ENCODE measurements at places on chromosomes 4 and X.
A peak's percentile ranks its signal among the peaks of the same experiment; 100 is the strongest.

- DNase-seq, result no peak
These were observed 78.1 kb upstream of the HPGD start for GRCh38 chr4:174600391-174600790.

DNA sequence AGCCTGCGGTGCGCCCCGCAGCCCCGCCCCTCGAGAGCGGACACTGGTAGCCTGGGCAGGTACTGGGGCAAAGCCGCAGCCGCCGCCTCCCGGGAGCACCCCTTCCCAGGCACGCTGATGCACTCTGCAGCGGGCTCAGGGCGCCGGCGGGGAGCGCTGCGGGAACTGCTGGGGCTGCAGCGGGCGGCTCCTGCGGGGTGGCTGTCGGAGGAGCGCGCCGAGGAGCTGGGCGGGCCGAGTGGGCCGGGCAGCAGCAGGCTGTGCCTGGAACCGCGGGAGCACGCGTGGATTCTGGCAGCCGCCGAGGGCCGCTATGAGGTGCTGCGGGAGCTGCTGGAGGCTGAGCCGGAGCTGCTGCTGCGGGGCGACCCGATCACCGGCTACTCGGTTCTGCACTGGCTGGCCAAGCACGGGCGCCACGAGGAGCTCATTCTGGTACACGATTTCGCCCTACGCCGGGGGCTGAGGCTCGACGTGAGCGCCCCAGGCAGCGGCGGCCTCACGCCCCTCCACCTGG, 401 bp downstream of the SOWAHD start:
- DNase-seq, result peak; percentile 18

GRCh38 chr4:16416601-16417000, 190.3 kb upstream of the TAPT1 start:
- DNase-seq, result no peak

DNA sequence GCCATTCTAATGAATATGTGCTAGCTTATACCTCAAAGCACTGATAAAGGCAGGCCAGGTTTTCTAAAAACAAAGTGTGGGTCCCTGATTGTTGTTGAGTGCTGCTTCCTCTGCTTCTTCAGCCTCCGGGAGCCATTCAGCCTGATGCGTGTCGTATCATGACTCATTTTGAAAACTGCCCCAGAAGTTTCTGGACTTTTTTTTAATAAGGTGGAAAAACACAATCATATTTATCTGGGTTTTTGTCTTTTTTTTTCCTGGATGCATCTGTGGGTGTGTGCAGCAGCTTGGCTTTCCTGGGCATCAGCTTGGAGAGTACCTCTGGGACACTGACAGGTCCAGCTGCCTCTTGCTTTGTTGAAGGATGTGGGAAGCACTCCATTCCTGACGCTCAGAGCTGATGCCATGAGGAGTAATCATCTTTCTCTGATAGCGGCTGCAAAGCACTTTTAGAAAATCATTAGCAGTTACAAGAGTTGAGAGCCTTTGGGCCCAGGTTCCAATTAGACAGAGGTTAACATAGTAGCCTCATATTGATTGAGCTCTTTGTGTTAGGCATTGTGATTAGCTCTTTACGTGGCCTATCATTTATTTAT, 66.9 kb downstream of the PARM1 start:
- DNase-seq, result no peak

GRCh38 chrX:9884031-9884779, 83.0 kb upstream of the CLDN34 start:
- no peak for DNase-seq

All from activated CD4-positive, alpha-beta T cell treated with anti-CD3 and anti-CD28 coated beads for 4 hours (primary cell).